ENCODE measurements at places on chromosomes 2 and 18.

- no peaks in the 10 kb centered on the region for H3K36me3 ChIP-seq
- no peak overlapping the region for H3K27ac ChIP-seq
- H3K4me1 ChIP-seq: peaks cover 4% of the 10 kb centered on the region
- no peaks in the 10 kb centered on the region for H3K27me3 ChIP-seq
- H3K4me3 ChIP-seq: no peak overlapping the region
Observed at GRCh38 chr2:11699686-11700670, 30.0 kb upstream of the NTSR2 start.

- H3K4me3 ChIP-seq: no peak overlapping the region
- no peaks in the 10 kb centered on the region for H3K27me3 ChIP-seq
- no peak for DNase-seq
- no peak overlapping the region for H3K27ac ChIP-seq
- no peaks in the 10 kb centered on the region for H3K4me1 ChIP-seq
Observed at GRCh38 chr18:2851771-2852170, 5.0 kb downstream of the EMILIN2 start.

GRCh38 chr18:55054021-55054990 is 95.0 kb upstream of the CCDC68 start:
- H3K4me1 ChIP-seq: no peaks in the 10 kb centered on the region
- H3K4me3 ChIP-seq: no peak overlapping the region
- no peak for DNase-seq
- no peaks in the 10 kb centered on the region for H3K36me3 ChIP-seq
- peaks cover 6% of the 10 kb centered on the region for H3K27me3 ChIP-seq

DNA sequence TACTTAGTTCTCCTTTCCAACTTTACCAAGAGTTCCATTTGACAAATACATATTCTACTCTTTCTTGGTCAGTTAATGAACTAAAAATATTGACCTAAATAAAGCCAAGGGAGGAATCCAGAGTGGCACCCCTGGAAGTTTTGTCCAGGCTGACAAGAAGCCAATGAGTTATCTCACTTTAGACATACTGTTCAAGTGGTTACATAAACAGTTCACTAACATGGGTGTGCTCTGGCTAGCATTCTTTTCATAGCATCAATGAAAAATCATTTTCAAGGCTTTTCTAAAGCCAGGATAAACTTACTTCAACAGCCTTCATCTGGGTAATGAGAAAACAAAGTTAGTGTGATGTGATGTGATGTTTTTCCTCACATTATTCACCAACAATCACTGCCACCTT is 649.4 kb downstream of the TDRD15 start:
- H3K36me3 ChIP-seq: no peaks in the 10 kb centered on the region
- H3K27ac ChIP-seq: no peak overlapping the region
- no peaks in the 10 kb centered on the region for H3K27me3 ChIP-seq
- no peaks in the 10 kb centered on the region for H3K4me1 ChIP-seq

DNA sequence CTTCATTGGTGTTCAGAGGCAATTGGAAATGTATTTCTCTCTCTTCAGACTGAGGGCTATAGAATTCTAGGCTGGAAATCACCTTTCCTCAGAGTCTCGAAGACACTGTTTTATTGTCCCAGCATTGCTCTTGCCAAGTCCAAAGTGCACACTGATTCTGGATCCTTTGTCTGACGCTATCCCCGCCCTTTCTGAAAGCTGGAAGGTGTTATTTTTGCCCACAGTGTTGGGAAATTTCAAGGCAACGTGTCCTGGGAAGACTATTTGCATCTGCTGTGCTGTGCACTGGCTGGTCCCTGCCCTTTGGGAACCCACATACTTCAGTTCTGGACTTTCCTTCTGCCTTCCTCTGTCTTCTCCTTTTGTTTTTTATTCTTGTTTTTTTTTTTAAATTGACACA is 190.8 kb downstream of the SH3BP4 start:
- no peaks in the 10 kb centered on the region for H3K27me3 ChIP-seq
- H3K4me1 ChIP-seq: no peaks in the 10 kb centered on the region
- no peak overlapping the region for H3K27ac ChIP-seq
- H3K4me3 ChIP-seq: no peak overlapping the region
- H3K36me3 ChIP-seq: no peaks in the 10 kb centered on the region

- no peak overlapping the region for H3K27ac ChIP-seq
- H3K4me1 ChIP-seq: no peaks in the 10 kb centered on the region
- H3K36me3 ChIP-seq: no peaks in the 10 kb centered on the region
Observed at GRCh38 chr2:64063454-64063853, 44.2 kb upstream of the VPS54 start.

GRCh38 chr2:178328037-178328436 is 122.9 kb downstream of the PRKRA start:
- no peak overlapping the region for H3K27ac ChIP-seq
- H3K4me1 ChIP-seq: no peaks in the 10 kb centered on the region
- no peak for DNase-seq
- no peaks in the 10 kb centered on the region for H3K27me3 ChIP-seq
- no peak overlapping the region for H3K4me3 ChIP-seq

DNA sequence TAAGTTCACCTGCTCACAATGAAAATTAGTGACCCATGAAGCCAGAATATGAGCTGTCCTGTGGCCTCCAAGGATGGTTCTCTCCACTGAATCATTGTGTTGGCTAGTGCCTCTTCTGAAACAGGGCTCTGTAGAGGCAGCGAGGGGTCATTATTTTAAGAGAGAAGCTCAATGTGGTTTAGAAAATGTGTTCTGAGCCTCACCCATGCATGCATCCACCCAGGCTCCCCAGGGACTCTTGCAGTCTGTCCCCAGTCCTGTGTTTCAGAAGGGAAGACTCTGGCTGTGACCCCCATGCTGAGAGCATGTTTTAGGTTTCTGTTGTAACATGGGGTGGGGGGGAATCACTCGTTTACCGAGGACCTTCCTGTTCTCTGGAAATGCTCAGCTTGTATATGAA is 135.2 kb downstream of the RNF144A start:
- no peaks in the 10 kb centered on the region for H3K4me1 ChIP-seq
- H3K27me3 ChIP-seq: no peaks in the 10 kb centered on the region
- DNase-seq: no peak
- H3K27ac ChIP-seq: no peak overlapping the region
- H3K4me3 ChIP-seq: no peak overlapping the region
- no peaks in the 10 kb centered on the region for H3K36me3 ChIP-seq

DNA sequence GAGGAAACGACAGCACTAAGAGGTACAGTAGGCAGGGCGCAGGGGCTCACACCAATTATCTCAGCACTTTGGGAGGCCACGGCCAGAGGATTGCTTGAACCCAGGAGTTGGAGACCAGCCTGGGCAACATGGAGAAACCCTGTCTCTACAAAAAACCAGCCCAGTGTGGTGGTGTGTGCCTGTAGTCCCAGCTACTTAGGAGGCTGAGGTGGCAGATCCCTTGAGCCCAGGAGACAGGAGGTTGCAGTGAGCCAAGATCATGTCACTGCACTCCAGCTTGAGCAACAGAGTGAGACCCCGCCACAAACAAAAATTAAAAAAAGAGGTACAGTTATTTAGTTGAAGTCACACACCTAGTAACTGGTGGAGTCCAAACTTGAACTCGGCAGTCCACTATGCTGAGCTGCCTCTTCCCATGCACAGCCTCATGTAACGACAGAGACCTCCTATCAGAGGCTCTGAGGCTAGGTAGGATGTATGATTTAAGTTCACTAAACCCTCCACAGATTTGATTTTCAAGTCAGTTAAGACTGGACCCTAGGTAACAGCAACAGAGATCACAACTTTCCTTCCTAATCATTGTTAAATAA is 8.7 kb downstream of the STK17B start:
- no peak overlapping the region for H3K27ac ChIP-seq
- no peak overlapping the region for H3K4me3 ChIP-seq
- H3K4me1 ChIP-seq: peaks cover 25% of the 10 kb centered on the region
- peaks cover 4% of the 10 kb centered on the region for H3K36me3 ChIP-seq

- no peak for DNase-seq
- H3K27ac ChIP-seq: no peak overlapping the region
- no peaks in the 10 kb centered on the region for H3K27me3 ChIP-seq
- no peaks in the 10 kb centered on the region for H3K36me3 ChIP-seq
- no peak overlapping the region for H3K4me3 ChIP-seq
- H3K4me1 ChIP-seq: no peaks in the 10 kb centered on the region
Observed at GRCh38 chr2:3253913-3254441, 123.6 kb downstream of the EIPR1 start.

DNA sequence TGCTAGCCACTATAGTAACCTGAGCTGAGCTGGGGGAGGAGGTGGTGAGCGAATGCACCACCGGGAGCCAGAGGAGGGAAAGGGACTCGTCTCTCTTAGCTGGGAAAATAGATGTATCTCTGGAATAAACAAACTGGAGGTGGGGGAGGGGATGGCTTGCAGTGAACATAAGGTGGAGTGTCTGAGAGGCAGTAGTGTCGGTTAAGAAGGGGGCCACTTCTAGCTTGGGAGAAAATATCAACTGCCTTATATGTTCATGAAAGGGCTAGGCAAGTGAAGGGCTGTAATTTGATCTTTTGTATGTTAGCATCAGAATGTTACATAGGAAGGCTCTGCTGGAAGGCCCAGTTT is 2.2 kb downstream of the SETBP1 start:
- H3K27ac ChIP-seq: no peak overlapping the region
- no peak for DNase-seq
- H3K4me3 ChIP-seq: no peak overlapping the region

GRCh38 chr2:142756430-142756829 is 121.0 kb upstream of the KYNU start:
- no peaks in the 10 kb centered on the region for H3K27me3 ChIP-seq
- no peak overlapping the region for H3K27ac ChIP-seq

- H3K4me1 ChIP-seq: no peaks in the 10 kb centered on the region
- no peak for DNase-seq
- H3K36me3 ChIP-seq: no peaks in the 10 kb centered on the region
- H3K4me3 ChIP-seq: no peak overlapping the region
Observed at GRCh38 chr2:177767768-177768167, 304.8 kb downstream of the PDE11A start.

- H3K4me1 ChIP-seq: no peaks in the 10 kb centered on the region
- H3K4me3 ChIP-seq: no peak overlapping the region
- no peak overlapping the region for H3K27ac ChIP-seq
- H3K36me3 ChIP-seq: no peaks in the 10 kb centered on the region
Observed at GRCh38 chr2:230160112-230160660, 59.6 kb downstream of the SP110 start.

DNA sequence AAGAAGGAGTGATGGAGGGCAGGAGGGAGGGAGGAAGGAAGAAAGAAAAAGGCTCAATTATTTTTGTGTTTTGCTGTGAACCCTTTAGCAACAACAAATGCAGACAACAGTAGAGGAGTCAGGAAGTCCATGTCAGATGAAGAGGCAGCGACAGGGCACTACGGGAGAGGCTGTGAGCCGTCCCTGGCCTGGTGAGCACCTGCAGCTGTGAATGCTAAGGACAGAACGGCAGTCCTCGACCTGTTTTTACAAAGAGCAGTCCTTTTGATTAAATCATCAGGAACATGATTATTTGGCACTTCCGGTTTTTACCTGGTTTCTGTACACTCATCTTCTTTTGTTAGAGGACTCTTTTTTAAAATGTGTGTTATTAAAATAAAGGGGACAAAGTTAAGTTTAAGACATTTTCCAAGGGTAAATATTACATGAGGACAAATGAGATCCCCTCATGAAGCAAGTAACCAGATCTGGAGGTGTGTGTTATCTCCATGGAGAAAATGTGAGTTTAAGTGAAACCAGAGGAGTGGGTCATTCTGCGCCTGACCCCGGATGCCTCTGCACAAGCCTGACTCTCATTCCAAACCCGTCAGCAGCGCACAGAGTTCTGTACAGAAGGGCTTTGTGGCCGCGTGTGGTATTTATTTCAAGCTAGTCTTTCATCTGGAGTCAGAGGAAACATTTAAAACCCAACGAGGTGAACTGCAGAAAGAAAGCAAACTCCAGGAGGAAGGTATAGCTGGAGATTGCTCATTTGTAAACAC is 492.5 kb downstream of the SOX11 start:
- H3K27ac ChIP-seq: no peak overlapping the region
- no peak for DNase-seq
- H3K4me1 ChIP-seq: no peaks in the 10 kb centered on the region
- H3K4me3 ChIP-seq: no peak overlapping the region

DNA sequence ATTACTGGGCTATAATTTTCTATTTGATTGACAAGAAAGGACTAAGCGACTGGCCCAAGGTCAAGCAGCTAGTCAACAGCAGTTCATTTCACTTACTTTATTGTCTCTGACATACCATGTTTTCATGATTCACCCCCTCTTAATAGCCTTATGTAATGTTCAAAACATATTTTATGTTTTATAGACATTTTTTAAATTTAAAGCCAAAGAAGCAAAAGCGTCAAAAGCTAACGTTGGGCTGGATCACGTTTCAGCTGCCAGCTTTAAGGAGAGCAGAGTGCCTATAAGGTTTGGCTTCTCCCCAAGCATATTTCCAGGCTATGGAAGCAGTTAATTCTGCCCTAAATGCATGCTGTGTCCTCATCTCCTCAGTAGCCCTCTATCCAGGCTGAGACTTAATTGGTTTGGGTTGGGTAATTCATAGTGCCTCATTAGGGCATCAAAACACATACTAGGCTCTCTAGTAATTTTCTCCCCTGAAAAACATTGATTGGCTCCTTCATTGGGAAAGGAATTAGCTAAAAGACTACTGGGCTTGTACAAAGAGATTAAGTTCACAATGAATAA is 94.8 kb upstream of the CREB1 start:
- no peak for DNase-seq
- H3K27ac ChIP-seq: no peak overlapping the region
- H3K36me3 ChIP-seq: no peaks in the 10 kb centered on the region
- no peak overlapping the region for H3K4me3 ChIP-seq
- H3K27me3 ChIP-seq: no peaks in the 10 kb centered on the region

DNA sequence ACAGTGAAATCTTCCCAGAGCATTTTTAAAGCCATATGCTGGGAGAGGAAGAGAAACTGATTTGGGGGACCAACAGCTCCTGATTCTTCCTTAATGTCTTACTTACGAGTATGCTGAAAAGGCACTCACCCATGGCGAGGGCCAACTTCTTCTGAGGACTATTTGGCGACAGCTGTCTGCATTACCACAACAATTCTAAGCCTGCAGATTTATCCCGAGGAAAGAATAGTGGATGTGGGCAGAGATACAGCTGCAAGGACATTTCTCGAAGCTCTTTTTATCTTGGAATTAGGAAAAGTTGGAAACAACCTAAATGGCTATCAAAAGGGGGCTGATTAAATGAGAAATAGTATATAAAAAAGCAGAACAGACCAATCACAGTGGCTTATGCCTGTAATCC is 40.3 kb upstream of the FHL2 start:
- H3K36me3 ChIP-seq: no peaks in the 10 kb centered on the region
- no peak overlapping the region for H3K4me3 ChIP-seq
- no peaks in the 10 kb centered on the region for H3K4me1 ChIP-seq
- H3K27me3 ChIP-seq: no peaks in the 10 kb centered on the region
- no peak overlapping the region for H3K27ac ChIP-seq

GRCh38 chr2:165528691-165529090 is 59.2 kb downstream of the CSRNP3 start:
- DNase-seq: no peak
- 0 out of 2 replicates have a peak, but pooled peaks cover 3% of the 10 kb centered on the region for H3K27me3 ChIP-seq
- H3K27ac ChIP-seq: no peak overlapping the region
- H3K4me1 ChIP-seq: no peaks in the 10 kb centered on the region
- H3K4me3 ChIP-seq: no peak overlapping the region
